ENCODE measurements at places on chromosomes 3 and 15. TPM values are rescaled to one million over a fixed set of nuclear protein-coding genes. Genes with fewer than 3 reads are reported as not detected.

Gene GHSR
- not detected for polyA plus RNA-seq

Gene BUB1B
- polyA plus RNA-seq: 32.2 TPM

DNA sequence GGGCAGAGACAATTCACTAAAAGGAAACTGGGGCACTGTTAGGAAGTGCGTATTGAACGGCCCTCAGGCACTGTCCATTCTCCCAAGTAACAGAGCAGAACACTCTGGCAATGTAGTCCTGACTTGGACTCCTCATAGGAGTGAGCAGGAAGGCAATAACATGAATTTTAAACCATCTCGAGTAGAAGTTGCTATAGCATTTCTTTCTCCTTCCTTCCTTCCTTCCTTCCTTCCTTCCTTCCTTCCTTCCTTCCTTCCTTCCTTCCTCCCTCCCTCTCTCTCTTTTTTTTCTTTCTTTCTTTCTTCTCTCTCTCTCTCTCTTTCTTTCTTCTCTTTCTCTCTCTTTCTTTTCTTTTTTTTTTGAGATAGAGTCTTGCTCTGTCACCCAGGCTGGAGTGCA lies 46.4 kb upstream of the TRA2B start:
- no peak for DNase-seq

Gene TP63
- polyA plus RNA-seq: 1.5 TPM

DNA sequence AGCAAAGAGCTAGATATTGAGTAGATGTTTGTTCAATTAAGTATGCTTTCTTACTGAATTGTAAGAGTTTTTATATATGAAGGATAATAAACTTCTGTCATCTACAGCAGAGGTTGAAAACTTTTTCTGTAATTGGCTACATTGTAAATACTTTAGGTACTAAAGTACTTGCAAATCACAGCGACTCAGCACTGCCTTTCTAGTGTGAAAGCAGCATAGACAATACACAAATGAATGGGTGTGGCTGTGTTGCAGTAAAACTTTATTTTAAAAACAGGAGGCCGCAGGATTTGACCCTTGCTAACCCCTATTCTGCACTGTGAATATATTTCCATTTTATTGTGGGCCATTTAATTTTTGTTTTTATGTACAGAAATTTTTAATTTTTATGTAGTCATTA lies 104.3 kb upstream of the TMC3 start:
- no peak for DNase-seq
